ENCODE measurements at places on chromosomes 6 and 20. TPM values are rescaled to one million over a fixed set of nuclear protein-coding genes. Genes with fewer than 3 reads are reported as not detected.

The SPTLC3 gene
- not detected for total RNA-seq

The OLIG3 gene
- total RNA-seq = not detected

The GNMT gene
- total RNA-seq = 0.57 TPM

The PEDS1 gene
- total RNA-seq = 31.9 TPM

The OVOL2 gene
- 0.86 TPM for total RNA-seq

The AGPAT4 gene
- total RNA-seq = 15.5 TPM

DNA sequence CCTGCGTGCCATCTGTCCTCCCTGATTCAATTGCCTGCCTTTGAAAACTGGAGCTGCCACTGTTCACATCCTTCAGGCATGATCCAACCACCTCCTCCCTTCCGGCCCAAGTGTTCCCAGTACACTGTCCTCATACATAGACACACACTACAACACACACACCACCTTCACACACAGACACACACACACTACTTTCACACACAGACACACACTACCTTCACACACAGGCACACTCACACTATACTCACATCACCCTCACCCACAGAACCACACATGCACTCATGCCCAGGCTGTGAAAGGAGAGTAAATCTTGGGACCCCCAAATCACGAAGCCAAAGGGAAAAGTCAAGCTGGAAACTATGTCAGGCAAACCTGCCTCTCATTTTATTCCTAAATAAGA, 109.4 kb upstream of the MYLIP start:
- DNase-seq = no peak

DNA sequence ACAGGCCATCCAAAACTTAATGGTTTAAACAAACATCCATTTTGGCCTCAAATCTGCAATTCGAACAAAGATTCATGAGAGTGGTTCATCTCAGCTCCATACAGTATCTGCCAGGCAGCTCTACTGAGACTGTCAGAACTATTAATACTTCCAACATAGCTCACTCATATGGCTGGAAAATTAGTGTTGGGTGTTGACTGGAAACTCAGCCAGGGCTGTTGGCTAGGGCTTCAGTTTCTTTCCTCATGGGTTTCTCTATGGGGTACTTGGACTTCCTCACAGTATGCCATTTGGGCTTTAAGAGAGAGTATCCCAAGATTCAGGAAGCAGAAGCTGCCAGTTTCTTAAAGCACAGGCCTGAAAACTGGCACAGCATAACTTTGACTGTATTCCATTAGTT, 240.3 kb downstream of the TPBG start:
- DNase-seq = no peak

DNA sequence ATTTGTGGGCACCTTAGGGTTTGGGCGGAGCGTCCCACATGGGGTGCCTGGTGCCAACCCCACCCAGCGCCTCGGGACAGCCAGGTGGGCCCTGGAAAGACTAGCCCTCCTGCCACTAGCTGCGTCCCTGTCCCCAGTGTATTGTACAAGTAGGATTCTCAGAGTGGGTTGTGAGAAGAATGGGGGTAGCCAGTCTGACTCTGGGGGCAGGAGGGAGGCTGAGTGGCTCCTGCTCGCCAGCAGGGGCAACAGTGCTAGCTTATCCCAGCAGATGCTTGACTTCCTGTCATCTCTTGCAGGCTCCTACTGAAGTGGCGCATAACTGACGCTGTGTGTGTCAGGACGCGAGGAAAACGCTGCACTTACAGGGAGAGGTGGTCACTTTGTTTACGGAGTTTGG, 9.3 kb downstream of the PSMA7 start:
- DNase-seq = no peak

DNA sequence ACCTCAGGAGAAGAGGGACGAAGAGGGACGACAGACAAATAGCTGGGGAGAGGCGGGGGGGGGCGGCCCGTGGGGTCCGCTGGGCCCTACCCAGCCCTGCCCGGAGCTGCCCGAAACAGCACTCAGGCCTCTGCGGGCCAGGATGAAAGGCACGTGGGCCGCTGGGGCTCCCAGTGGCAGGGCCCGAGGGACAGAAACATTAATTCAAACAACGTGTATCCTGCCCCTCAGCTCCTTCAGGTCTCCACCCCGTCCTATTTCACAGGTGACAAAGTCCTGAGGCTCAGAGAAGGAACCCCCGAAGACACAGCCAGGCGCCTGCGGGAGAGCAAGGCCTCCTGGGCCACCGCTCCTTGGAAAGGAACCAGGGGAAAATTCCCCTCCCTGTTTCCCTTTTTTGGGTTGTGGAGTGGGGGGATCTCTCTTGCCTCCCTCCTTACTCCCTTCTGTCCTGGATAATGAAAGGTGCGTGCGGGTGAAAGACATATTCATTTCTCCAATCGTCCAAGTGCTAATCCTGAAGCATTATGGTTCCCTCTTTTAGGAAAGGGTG, 93.3 kb downstream of the RNASET2 start:
- no peak for DNase-seq

GRCh38 chr6:104421650-104422049, 438.1 kb downstream of the HACE1 start:
- no peak for DNase-seq

- DNase-seq = no peak
Measured at GRCh38 chr6:17178754-17179529, 77.1 kb downstream of the STMND1 start.

DNA sequence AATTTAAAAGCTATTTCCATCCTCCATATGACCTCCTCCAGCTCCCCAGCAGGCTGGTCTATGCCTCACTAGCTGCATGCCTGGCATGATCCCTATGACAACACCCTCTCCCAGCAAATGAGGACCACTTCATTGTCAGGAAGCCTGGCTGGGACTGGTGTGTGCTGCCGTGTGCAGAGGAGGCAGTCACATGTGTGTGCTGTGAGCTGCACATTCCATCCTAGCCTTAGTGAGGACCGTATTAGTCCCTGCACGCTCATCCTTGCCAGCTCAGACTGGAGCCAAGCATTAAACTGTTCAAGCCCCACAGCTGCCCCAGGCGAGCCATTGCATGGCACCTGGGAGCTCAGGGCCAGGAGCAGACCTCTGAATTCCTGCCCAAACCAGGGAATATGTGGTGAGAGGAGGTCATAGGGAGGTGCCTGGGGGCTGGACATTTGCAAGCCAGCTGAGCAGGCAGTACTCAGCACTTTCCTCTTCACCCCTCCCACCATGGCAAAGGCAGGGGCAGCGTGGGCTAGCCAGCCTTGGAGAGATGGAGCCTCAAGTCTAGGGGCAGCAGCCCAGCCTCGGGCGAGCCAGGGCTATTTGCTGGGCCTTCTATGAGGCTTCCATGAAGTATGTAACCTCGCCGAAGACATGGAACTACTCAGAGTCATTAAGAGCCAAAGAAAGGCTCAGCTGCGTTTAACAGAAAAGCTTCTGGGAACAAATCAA, 8.7 kb upstream of the CCN5 start:
- no peak for DNase-seq

DNA sequence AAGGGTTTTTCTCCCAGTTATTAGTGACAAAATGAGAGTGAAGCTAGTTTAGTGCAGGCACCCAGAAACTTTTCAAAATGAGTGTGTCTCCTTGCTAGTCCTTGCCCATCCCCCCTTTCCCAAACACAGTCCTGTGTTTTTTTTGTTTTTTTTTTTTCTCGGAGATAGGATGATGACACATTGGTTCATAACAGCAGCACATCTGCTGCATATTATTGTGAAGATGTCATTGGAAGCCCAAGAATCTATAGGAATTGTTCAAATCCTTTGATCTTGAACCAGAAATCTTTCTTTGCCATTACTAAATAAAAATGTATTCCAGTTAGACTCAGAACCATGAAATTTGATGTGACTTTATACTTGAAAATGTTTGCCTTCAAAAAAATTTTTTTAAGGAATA, 162.4 kb downstream of the FRK start:
- no peak for DNase-seq

GRCh38 chr20:25270829-25271251, 23.0 kb downstream of the PYGB start:
- DNase-seq = no peak

- DNase-seq = no peak
Measured at GRCh38 chr6:17454316-17455005, 61.1 kb downstream of the CAP2 start.

All from HCT116 (cell line).